GM13976 (cell line): ENCODE measurements at places on chromosomes 1 and 21.

DNA sequence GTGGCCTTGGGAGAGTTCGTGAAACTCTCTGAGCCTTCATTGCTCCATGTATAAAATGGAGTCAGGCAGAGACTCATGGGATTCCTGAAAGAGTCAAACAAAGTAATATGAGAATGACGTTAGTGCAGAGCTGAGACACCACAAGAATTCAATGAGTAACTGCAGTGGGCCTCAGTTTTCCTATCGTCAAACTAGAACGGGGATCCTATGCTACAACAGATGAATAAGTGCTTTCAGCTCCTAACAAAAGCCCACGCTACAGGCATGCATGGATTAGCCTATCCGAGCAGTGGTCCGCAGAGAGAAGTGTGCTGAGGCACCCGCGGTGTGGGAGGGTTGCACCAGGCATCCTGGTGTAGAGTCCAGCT lies 124.7 kb downstream of the SYF2 start:
- no peak for DNase-seq

- DNase-seq: no peak
Measured at GRCh38 chr1:163442895-163443294, 121.1 kb downstream of the NUF2 start.

GRCh38 chr1:61279570-61279969 lies 197.2 kb downstream of the NFIA start:
- DNase-seq: no peak

DNA sequence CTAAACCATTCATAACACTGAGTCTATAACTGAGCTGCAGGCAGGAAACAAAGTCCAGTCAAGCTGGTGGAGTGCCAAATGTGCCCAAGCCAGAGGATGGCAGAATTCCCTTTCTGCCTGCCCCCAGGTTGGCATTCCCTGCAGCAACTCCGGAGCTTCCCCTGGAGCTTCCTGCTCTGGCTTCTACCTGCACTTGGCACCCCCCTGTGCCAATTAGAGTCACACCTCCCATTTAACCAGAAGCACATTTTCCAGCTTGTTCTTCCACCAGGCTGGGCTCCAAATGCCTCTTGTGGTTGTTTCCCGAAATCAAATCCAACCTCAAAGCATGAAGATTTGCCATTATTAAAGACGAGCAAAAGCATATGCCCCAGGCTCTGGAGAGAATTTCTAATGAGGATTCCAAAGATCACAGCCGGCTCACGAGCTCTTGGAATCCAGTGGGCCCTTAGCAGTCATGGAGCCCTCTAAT lies 294.5 kb downstream of the RRAGC start:
- no peak for DNase-seq

DNA sequence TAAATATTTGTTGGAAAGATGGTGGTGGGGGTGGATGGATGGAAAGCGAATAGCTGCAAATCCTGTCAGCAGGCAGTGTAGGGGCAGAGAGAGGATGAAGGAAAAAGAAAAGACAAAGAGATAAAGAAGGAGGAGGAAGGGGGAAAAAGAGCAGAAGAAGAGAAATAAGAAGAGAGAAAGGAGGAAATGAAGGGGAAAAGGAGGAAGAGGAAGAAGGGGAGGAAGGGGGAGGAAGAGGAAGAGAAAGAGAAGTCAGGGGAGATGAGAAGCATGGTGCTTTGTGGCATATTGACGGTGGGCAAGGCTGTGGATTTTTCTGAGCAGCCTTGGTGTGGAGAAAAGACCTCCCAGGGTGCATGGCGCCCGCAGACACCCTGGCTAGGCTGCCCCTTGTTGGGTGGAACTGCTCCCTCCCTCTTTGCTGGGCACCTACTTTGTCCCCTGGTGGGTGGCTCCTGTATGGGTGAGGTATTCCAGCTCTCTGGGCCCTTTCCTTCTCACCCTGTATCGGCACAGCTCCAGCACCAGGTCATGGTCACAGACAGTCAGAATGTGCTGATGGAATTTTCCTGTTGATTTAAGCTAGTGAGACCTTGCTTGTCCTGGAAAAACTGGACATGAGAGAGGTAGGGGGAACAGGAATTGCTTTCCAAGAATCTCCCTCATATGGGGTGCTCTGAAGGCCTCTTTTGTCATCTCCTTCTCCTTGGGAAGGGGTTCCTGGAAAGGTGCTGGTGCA lies 45.7 kb upstream of the TLR5 start:
- no peak for DNase-seq

GRCh38 chr1:151990856-151991198 lies 2.8 kb downstream of the S100A10 start:
- no peak for DNase-seq

GRCh38 chr1:23792151-23792945 lies 1.4 kb downstream of the LYPLA2 start:
- DNase-seq: no peak

DNA sequence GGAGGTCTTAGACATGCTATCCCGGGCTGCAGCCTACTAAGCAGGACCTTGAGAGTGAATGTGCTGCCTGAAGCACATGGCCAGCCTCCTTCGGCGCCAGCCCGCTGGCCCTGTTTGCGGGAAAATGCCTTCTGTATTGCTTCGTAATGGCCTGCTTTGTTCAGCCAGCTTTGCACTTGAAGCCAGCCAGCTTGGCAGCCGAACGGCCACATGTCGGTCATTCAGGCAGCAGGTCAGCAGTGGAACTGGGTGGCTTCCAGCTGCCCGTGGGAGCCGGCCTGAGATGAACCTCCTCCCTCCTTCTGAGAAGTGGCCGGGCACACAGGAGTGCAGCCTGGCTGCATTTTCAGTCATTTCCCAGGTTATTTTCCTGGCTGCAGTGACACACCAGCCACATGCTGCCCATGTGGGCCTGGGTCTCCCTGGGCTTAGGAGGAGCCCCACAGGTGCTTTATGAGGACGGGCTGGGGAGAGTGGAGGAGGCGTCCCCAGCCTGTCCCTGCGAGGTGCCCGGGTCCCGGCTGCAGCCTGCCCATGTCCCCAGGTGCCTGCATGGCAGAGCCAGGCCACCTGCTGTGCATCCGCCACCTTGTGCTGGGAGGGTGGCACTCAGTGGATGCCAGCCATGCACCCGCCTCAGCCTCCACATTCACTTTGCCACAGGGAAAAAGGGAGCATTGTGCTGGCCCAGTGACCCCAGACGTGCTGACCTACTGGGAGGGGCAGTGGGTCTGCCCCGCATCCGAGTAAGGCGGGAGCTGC lies 103.5 kb downstream of the SIK1 start:
- DNase-seq: no peak

DNA sequence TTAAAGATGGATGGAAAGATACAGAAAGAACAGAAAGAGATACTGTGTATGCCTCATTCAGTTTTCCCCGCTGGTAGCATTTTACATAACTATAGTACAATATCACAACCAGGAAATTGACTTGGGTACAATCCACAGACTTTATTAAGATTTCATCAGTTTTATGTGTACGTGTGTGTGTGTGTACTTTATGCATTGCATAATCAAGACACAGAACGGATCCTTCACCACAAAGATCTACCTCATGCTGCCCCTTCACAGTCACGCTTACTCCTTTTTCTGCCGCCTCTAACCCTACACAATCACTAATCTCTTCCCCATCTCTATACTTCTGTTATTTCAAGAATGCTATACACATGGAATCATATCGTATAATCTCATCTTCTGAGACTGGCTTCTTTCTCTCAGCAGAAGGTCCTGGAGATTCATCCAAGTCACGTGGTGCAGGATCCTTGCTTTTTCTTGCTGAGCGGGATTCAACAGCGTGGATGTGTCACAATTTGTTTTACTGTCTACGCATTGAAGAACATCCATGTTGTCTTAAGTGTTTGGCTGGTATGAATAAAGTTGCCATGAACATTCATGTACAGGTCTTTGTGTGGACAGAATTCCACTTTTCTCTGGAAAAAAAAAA lies 76.7 kb downstream of the SLC35F3 start:
- DNase-seq: no peak

DNA sequence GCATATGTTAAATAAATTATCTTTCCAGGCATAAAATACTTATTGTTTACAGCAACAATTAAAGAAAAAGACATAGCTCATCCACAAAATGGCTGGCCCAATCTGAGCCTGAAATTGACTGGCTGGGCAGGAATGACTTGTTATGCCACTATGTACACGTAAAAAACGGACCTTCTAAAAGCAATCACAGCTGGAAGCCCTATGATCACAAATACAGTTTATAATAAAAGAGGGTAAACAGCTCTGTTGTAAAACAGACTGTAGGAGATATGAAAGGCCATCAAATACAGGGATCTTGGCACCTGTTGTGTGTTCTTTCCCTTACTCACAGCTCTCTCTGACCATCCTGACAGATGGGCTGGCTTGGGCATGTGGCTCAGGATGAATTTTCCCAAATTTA lies 70.5 kb upstream of the DMRTA2 start:
- no peak for DNase-seq

GRCh38 chr1:157439302-157439954 lies 112.9 kb downstream of the FCRL5 start:
- DNase-seq: no peak

- DNase-seq: no peak
Measured at GRCh38 chr1:230937371-230937770, 41.3 kb downstream of the TTC13 start.

DNA sequence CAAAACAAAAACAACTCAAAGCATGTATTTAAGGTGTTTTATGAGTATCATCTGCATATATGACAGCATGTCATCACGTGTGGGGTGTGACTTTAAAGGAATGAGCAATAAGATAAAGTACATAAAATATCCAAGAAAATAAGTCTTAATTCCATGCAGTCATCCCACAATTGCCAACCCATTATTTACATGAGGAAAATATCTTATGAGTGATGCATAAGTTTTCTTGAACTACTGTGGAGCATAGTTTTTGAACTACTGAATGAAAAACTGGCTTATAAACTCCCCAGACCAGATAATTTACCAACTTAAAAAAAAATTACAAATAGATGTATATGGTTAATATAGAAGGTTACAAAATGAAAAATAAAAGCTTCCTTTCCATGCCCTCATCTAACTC lies 29.7 kb upstream of the MTMR11 start:
- DNase-seq: no peak
